ENCODE measurements at places on chromosomes 1 and 21. TPM values are rescaled to one million over a fixed set of nuclear protein-coding genes. Genes with fewer than 3 reads are reported as not detected.

The FAM3B gene
- total RNA-seq, result not detected

The NGF gene
- 3.0 TPM for total RNA-seq

The RIT1 gene
- 25.5 TPM for total RNA-seq

The DTL gene
- total RNA-seq, result 2.0 TPM

The IGSF3 gene
- 1.8 TPM for total RNA-seq

The NHLH1 gene
- total RNA-seq, result not detected

The RIIAD1 gene
- 34.9 TPM for total RNA-seq

The TTC39A gene
- 0.48 TPM for total RNA-seq

The C1QA gene
- total RNA-seq, result 28.9 TPM

The SMIM1 gene
- total RNA-seq, result 7.1 TPM

The PIGM gene
- 6.6 TPM for total RNA-seq

The RNU5D-1 gene
- total RNA-seq, result not detected

The MYCL gene
- total RNA-seq, result 2.2 TPM

The ADORA1 gene
- total RNA-seq, result 0.70 TPM

The RAB3B gene
- 2.9 TPM for total RNA-seq

The CLDN17 gene
- not detected for total RNA-seq

The KCNJ10 gene
- total RNA-seq, result not detected

The SIK1 gene
- 35.9 TPM for total RNA-seq

The MARCKSL1 gene
- 335 TPM for total RNA-seq

The CLDN19 gene
- not detected for total RNA-seq

The PLA2G2C gene
- not detected for total RNA-seq

The OR2L2 gene
- total RNA-seq, result not detected

The WASF2 gene
- total RNA-seq, result 154 TPM

The PCAT6 gene
- 1.0 TPM for total RNA-seq

The S100A1 gene
- 0.91 TPM for total RNA-seq

The LYSMD1 gene
- total RNA-seq, result 13.7 TPM

The SYCP1 gene
- total RNA-seq, result not detected

The KLHL12 gene
- total RNA-seq, result 19.8 TPM

The USH2A gene
- not detected for total RNA-seq

The AXDND1 gene
- total RNA-seq, result not detected

The KIF26B gene
- total RNA-seq, result 1.4 TPM

The CHI3L2 gene
- 1.9 TPM for total RNA-seq

The RNU1-4 gene
- under 0.01 TPM for total RNA-seq

The CELA2A gene
- total RNA-seq, result not detected

The KLF17 gene
- not detected for total RNA-seq

The ARMH1 gene
- total RNA-seq, result 13.8 TPM

The DYRK3 gene
- 10.1 TPM for total RNA-seq

The PRDM16 gene
- 1.1 TPM for total RNA-seq

The NT5C1A gene
- not detected for total RNA-seq

The OR2W3 gene
- not detected for total RNA-seq

The DYNLT5 gene
- total RNA-seq, result 0.69 TPM

The CYP4A11 gene
- 0.10 TPM for total RNA-seq

All from ovary (tissue), 10 donors.